ENCODE measurements at places on chromosomes 12 and 14.

GRCh38 chr14:96408608-96409007 lies 16.7 kb downstream of the AK7 start:
- no peak for DNase-seq

DNA sequence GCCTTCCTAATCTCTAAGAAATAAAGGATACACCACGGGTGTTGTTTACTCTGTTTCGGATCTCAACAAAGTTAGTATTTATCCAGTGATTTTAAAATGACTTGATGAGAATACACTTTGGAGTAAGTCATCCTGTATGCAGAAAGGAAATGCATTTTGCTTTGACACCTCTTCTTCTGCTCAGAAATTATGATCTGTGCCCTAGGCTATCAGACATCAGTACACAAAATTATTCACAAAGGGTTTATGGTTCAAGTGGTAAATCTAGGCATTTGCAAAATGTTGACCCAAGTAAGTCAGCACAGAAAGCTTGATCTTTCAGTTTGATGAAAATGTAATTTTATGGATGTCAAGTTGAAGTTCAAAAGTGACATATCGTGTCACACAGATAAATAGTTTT lies 248.5 kb downstream of the ATP23 start:
- DNase-seq, result no peak

DNA sequence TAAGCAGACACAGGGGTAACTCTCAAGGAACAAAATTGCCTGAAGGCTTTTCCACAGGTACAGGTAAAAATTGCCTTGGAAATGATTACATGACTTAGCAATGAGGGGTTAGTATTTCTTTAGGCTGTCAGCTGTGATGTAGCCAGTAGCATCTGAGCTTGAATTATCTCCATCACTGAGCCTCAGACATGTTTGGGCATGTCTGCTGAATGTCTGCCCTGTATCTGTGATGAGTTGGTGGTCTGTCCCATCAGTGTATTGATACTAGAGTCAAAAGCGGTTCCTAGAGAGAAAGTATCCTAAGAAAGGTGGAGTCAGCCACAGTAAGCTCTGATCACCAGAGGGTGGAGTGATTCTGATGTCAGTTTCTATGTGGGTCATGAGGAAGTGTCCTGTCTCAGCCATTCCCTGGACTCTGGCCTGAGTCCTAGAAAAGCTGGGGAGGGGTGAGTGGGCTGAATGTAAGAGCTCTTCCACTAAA lies 16.3 kb downstream of the AKAP6 start:
- DNase-seq, result no peak

DNA sequence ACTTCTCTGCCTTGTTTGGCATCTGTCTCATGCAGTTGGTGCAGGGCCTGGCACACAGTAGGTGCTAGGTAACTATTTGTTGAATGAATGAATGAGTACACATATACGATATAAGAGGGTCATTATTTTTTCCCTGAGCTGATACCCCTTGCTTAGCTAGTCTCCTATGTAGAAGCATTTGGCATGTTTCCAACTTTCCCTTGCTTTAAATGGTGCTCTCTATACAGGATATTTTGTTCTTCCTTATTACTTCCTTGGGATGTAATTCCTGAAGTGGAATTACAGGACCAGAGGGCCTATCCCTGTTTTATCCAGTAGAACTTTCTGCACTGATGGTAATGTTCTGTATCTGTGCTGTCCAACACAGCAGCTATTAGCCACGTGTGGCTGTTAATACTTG lies 250.1 kb upstream of the PWP1 start:
- no peak for DNase-seq

- no peak for DNase-seq
Observed at GRCh38 chr14:62670526-62670925, 374.7 kb downstream of the KCNH5 start.

- DNase-seq, result no peak
Observed at GRCh38 chr12:5554711-5555110, 122.8 kb downstream of the NTF3 start.

- peak; percentile 25 for DNase-seq
Observed at GRCh38 chr12:105409801-105410471, 79.4 kb downstream of the C12orf75 start.

GRCh38 chr14:50040401-50040775 lies 76.0 kb downstream of the VCPKMT start:
- peak; percentile 72 for DNase-seq

DNA sequence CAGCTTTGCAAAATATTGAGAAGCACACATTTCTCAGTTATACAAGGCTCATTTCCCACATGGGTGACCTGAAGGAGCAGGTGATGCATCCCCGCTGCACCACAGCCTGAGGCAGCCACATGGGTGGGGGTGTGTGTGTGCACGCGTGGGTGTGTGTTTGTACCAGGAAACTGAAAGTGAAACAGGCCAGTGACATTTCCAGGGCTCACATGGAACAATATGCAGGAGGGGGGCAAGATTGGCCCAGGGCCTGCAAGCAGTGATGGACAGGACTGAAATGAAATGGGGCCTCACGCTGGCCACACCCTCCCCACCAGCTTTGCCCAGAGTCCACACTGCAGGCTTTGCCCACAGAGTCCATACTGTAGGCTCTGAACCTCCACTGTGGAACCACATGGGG lies 154.2 kb upstream of the PARP11 start:
- DNase-seq, result no peak

- peak; percentile 32 for DNase-seq
Observed at GRCh38 chr12:108337235-108338223, 1.6 kb downstream of the CMKLR1 start.

GRCh38 chr12:23028158-23028802 lies 403.3 kb downstream of the ETNK1 start:
- no peak for DNase-seq

DNA sequence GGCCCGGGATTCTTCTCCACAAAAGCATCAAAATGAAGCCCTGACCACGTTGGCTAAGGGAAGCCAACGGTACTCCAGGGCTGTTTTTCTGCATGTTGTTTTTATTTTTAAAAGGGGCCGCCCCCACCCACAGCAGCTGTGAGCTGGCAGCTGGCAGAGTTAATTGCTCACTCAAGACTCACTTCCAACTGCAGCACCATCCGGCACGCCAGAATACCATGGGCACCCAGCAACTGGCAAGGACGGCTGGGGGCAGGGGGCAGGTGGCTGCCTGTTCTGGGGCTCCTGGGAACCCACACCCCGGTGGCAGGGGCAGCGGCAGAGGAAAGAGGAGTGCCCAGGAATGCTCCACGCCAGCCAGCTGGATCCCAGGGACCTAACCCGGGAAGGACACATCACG lies 44.3 kb downstream of the NCOR2 start:
- DNase-seq, result no peak

DNA sequence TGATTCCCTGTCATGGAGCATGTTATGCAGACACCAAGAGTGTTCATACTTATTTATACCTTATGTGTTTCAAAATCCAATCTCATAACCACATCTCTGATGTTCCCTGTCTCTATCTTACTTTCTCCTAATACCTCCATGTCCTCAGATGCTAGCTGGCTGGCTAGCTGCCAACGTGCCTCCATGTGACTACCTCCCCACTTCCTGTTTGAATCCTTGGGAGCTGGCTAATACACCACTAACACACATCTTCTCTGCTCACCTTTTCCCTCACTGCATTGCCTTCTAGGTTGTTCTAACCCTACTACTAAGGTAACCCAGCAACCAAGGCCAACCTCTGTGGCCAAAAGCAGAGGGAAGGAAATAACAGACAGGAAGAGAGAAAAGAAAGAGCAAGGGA lies 27.3 kb downstream of the TTC5 start:
- DNase-seq, result no peak

DNA sequence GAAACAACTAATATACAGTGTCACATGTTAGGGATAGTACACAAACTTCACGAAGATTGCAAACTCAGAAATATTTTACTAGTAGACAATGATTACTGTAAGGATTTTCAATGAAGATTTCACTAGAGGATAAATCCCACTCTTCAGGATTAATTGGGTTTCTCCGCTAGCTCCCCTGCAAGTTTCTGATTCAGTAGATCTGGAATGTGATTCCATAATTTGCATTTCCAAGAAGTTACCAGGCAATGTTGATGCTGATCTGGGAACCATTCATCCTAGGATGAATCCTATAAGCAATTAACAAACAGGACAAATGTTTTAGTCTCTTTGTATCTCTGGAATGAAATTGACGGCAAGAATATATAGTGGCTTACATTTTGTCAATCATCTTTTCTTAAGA lies 272.4 kb downstream of the ALX1 start:
- DNase-seq, result no peak

GRCh38 chr12:74899031-74899829 lies 310.4 kb downstream of the KCNC2 start:
- DNase-seq, result no peak

DNA sequence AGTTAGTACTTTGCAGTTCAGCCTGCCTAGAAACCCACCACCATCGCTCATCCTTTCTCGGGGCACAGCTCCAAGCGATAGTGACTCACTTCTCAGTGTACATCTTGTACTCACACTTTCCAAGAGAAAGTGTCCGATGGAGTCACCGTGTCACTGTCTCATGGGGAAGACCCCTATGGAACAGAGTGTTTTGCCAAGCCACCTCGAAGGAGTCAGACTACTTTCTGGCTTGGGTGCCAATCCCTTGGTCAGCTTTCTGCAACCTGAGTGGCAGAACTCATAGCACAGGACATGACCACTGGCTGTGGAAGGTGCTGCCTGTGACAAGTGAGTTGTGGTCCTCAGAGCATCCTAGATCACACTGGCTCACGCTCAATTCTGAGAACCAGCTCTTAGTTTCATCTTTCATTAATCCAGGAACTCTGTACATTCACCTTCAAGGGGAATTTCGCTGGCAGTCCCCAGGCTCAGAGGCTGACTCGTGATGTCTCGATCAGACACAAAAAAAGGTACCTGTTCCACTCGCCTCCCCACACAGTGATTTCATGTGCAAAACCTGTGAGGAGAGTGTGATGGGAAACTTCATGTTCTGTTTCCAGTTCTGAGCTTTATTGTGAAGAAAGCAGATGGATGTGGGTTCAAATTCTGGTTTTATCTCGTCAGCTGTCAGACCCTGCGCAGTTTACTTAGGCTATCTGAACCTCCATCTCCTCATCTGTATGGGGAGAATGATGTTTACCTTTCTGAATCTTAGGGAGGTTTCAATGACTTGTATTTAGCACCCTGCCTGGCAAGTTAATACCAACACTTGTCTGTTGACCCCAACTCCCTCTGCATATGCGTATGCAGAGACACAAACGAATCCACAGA lies 127.3 kb upstream of the CCND2 start:
- DNase-seq, result no peak

- no peak for DNase-seq
Observed at GRCh38 chr14:56168007-56168616, 49.9 kb downstream of the PELI2 start.

DNA sequence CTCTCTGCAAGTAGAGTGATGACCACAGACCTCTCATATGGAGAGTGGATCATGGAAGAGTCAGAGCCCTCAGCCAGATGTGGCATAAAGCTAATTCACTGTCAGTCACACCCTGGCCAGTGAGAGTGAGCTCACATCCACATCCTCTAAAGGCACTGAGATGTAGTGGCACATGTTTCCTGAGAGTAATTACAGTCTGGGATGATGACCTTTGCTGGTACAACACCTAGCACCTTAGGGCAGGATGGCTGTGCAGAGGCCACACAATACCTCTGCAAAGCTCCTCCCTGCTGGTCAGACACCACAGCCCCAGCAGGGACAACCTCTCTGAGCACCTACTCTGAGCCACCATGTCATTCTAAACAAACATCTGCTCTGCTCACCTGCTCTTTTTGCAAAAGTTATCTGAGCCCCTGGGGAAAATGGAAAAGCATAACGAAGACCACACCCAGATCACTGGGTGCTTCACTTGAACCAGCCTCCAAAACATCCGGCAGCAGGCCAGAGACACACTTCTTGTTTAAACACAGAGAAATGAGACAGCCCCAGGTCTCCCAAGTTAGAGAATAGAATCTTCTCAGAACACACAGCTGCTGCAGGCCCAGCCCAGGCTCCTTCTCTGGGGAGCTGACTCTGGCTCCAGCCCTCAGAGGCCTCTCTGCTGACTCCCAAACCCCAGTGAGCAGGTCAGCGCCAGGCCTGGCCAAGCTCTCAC lies 30.3 kb downstream of the PITPNM2 start:
- DNase-seq, result no peak

DNA sequence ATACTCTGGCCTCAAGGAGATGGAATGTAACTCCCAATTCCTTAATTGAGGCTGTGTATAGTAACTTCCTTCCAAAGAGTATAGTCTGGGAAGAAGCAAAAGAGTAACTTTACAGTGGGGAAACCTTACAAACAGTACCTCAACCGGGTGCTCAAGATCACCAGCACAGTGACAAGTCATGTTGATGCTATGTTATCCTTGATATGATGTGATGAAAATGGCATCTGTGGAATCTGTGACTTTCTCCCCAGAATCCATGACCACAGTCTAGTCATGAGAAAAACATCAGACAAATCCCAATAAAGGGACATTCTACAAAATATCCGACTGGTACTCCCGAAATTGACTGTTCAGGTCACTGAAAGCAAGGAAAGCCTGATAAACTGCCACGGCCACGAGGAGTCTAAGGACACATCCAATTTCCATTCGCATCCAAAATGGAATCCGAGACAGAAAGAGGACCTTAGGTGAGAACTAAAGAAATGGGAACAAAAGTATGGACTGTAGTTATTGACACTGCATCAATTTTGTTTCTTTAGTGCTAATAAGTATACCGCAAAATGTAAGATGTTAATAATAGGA lies 97.3 kb upstream of the FRMD6 start:
- DNase-seq, result peak; percentile 59

DNA sequence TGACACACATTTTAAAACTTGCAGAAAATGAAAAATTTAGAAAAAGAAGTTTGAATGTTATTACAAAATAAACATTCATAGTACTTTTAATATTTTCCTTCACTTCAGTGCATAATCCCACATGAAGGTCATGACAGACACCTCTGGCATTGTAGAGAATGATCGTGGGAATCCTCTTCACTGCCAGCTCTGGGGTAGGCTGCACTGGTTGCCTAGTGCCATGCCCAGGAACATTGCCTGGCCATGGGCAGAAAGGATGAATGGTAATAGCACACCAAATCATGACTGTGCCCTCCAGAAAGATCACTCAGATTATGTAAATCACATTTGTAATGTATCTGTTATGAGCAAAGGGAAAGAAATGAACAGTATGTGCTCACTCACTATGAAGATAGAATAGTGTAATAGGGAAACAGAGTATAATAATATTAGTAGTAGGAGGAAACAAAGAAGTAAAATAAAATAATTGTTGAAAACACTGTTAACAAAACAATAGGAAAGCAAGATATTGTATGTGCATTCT lies 161.6 kb downstream of the PLCZ1 start:
- no peak for DNase-seq

GRCh38 chr14:36662543-36663403 lies 1.1 kb downstream of the PAX9 start:
- DNase-seq, result no peak

- no peak for DNase-seq
Observed at GRCh38 chr12:9933958-9934357, 1.8 kb upstream of the CLEC2A start.

GRCh38 chr14:24058260-24058950 lies 6.6 kb downstream of the CARMIL3 start:
- DNase-seq, result peak; percentile 67

DNA sequence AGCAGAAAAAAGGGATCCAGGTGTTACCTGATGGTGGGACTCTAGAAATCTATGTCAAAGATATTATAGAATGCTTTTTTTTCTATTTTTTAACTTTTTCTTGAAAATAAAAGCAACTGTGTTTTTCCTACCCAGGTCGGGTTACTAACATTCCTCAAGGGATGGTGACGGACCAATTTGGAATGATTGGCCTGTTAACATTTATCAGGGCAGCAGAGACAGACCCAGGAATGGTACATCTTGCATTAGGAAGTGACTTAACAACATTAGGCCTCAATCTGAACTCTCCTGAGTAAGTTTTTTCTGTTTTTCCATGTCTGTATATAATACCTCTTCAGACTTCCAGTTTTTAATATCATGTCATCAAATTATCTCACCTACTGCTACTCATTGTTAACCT lies 27.6 kb upstream of the KCNMB4 start:
- no peak for DNase-seq

Measured in HTR-8/SVneo (cell line).